Esophagus mucosa (tissue), 1 donor: ENCODE measurements at places on chromosomes 7 and 10.

GRCh38 chr10:34739915-34740314, 75.2 kb downstream of the PARD3 start:
- peak; percentile 54 for ATAC-seq

DNA sequence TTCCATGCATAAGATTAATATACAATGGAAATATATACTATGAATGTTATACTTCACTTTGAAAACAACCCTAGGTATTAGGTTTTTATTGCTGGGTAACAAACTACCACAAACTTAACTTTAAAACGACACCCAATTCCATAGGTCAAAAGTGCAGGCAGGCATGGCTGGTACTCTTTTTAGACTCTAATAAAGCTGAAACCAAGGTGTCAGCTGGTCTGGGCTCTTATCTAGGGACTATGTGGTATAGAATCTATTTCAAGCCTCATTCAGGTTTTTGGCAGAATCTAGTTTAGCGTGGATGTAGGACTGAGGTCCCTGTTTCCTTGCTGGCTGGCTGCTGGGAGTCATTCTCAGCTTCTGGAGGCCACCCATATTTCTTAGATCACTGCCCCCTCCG, 65.0 kb upstream of the TMEM168 start:
- no peak for ATAC-seq

- ATAC-seq = no peak
Measured at GRCh38 chr7:40643664-40644063, 508.9 kb downstream of the SUGCT start.

GRCh38 chr10:3745521-3745920, 39.5 kb downstream of the KLF6 start:
- no peak for ATAC-seq

DNA sequence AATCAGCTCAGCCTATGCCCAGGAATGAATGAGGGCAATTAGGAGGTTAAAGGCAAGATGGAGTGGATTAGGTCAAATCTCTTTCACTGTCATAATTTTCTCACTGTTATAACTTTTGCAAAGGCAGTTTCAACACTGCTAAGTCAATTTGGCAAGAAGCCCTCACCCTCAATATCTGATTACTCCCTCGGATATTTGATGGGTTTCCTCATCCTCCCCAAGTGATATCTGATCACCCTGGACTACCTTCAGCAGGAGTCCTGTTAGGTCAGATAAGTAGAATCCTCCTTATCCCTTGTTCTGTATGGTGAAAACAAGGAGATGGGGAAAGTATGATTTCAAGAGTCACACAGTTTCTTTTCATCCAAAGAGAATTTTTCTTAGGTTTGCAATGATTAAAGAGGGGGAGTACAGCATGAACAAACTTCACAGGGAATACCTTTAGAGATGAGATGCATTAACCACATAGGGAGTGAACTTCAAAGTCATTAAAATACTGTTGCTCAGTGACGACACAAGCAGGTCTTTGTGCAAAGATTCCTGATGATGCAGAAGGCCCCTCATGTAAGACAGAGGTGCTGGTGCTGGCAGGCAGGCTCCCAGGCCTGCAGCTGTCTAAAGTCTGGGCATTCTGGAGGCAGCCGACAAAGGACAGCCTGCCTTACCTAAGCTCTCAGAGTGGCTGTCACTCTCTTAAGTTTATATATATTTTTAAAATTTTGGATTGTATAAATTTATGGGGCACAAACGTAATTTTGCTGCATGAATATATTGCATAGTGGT, 75.4 kb upstream of the POM121L12 start:
- ATAC-seq = no peak

DNA sequence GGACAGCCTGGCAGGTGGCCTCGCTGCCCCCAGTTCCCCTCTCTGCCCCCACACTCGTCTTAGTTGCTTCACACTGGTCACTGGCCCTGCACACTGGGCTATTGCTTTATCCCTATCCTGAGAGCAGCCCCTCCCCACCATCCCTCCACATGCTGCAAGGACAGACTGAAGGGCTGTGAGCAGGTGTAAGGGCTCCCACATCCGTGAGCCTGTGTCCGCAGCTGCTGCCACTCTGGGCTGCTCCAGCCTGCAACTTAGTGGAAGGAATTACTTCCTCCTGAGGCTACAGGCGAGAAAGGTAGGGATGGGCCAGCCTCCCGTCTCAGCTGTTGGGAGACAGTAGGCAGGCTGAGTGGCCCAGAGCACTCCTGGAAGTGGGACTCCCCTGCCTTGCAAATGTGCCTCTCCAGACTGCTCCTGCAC, 3.8 kb downstream of the RARRES2 start:
- no peak for ATAC-seq
